ENCODE measurements at places on chromosomes 3 and 15.

GRCh38 chr3:71955240-71956068, 170.5 kb upstream of the PROK2 start:
- DNase-seq = peak; percentile 71

- no peak for DNase-seq
Measured at GRCh38 chr15:74552773-74553441, 11.9 kb downstream of the ARID3B start.

GRCh38 chr3:38374221-38374620, 27.6 kb downstream of the XYLB start:
- DNase-seq = no peak

- DNase-seq = no peak
Measured at GRCh38 chr3:73409138-73409763, 215.5 kb downstream of the PDZRN3 start.

DNA sequence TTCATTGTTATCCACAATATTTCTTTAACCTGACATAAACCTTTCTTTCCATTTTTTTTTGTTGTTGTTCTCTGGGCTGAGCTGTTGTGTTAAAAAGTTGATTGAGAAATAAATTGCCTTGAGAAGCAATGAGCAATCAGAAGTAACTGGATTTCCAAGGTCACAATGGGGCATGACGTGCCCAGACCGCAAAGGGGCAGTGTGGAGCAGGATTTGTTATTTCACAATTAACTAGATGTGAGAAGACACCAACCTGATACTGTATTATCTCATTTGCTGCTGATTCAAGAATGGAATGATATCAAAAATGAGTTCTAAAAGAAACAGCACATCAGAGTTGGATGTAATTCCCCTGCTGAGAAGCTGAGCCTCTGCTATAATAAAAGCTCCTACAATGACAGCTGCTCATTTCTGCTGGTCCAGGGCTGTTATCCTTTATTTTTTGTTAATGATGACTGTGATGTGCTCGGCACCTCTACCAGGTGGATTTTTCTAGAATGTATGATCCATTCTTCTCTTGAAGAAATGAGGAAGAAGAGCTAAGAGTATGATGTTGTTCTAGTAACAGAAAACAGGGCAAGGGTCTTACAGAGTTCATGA, 28.1 kb downstream of the CPNE4 start:
- no peak for DNase-seq

GRCh38 chr3:105367063-105367405, 325 bp downstream of the ALCAM start:
- DNase-seq = no peak

- DNase-seq = no peak
Measured at GRCh38 chr15:71088683-71089082, 26.6 kb upstream of the THSD4 start.

GRCh38 chr3:60073228-60073627, 1023.4 kb upstream of the CFAP20DC start:
- no peak for DNase-seq

DNA sequence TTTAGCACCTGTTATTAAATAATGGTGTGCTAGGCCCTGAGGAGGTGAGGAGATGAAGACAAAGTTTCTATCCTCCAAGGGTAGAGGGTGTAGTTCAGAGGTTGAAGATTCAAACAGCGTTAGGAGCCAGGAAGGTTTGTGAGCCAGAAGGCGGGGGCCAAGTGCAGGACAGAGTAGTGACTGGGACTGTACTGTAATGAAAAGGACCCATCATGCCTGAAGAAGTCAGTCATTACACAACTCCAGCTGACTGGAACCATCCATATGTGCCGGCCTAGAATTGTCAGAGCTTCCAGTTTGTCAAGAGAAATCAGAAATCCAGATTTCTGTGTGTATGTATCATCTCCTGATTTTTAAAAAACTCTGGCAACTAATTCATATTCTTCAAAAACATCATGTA, 54.8 kb downstream of the FILIP1L start:
- DNase-seq = no peak

- DNase-seq = peak; percentile 8
Measured at GRCh38 chr15:48021336-48022086, 99.3 kb upstream of the SLC24A5 start.

DNA sequence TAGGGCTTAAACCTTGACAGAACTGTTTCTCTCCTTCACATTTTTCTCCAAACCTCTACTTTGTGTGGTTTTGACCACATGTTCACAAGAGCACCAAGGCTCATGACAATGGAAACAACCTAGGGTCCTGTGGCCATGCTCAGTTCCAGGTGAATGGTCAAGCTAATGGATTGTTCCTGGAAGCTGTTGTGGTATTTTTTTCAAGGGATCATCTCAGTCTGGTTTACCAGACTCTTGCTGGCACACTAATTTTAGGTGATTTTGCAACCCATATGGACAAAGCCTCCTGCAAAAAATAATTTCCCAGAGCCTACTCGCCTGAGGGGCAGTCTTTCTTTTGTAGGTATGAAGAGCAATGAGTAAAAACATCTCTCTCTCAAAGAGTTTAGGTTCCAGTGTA, 67.2 kb downstream of the LSAMP start:
- DNase-seq = no peak

DNA sequence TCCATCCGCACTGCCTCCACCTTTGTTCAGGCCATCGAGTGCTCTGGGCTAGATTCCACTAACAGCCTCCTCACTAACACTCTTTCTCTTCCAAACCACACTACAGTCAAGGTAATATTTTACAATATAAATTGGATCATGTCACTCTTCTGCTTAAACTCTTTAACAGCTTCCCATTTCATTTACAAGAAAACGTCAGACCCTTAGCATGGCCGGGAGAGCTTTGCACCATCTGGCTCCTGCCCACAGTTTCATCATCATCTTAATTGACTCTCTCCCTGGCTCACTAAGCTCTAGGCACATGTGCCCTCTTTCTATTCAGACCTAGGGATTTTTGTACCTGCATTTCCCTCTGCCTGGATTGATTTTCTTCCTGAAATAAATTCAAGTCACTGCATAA, 354.7 kb downstream of the FGF12 start:
- no peak for DNase-seq

DNA sequence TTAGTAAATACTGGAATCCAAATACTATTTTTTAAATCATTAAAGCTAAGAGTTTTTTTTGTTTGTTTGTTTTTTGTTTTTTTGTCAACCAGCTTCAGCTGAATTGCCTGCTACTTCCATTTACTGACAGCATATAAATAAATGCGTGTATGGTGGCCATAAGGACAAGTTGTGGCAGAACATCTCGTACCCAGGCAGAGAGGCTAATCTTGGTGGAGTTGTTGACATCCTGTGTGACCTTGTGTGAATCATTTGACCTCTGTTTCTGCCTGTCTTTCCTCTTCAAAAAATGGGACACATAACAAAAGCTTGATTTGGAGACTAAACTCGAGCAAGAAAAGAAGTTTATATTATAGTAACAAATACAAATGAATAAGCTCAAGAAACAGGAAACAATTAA, 734.2 kb downstream of the MCTP2 start:
- no peak for DNase-seq

DNA sequence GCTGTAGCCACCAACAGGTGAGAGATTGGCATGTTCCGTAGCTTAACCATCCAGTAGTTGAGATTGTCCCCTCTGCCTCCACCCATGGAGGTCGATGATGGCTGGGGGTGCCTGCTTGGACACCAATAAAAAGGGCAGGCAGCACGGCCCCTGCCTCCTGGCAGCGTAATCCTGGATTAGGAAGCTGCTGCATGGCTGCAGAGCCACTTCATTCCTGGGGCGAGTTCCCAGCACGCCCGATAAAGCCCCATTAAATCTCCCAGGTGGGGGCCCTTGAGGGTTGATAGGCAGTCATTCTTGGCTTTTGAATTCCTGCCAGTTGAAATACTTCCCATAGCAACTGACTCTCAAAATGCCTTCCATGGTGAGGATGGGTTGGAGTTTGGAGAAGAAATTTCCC, 67.8 kb downstream of the PLXNA1 start:
- no peak for DNase-seq

DNA sequence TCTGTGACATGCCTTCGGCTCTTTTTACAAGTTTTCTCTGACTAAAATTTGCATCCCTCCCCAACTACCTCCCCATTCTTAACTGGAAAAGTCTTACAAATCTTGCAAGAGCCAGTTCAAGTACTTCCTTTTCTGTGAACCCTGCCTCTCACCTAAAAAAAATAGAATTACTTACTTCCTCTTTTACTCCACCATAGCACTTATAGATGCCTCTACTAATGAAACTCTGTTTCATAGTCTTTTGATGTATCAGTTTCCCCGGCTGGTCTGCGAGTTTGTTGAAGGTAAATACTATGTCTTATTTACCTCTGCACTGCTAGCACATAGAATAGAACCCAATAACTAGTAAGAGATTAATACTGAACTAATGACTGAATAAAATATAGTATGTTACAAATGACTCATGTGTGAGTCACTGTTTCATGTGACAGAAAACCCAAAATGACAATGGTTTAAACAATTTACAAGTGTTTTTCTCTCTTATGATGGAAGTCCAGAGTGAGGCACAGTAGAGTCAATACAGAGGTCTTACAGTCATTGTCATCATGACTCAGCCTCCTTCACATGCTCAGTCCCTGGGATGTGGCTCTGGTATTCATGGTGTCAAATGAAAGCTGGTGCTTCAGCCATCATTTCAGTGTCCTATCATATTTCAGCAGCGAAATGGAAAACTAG, 393.5 kb downstream of the RSL24D1 start:
- peak; percentile 90 for DNase-seq

GRCh38 chr3:184227481-184227935, 1.9 kb upstream of the VWA5B2 start:
- DNase-seq = no peak

DNA sequence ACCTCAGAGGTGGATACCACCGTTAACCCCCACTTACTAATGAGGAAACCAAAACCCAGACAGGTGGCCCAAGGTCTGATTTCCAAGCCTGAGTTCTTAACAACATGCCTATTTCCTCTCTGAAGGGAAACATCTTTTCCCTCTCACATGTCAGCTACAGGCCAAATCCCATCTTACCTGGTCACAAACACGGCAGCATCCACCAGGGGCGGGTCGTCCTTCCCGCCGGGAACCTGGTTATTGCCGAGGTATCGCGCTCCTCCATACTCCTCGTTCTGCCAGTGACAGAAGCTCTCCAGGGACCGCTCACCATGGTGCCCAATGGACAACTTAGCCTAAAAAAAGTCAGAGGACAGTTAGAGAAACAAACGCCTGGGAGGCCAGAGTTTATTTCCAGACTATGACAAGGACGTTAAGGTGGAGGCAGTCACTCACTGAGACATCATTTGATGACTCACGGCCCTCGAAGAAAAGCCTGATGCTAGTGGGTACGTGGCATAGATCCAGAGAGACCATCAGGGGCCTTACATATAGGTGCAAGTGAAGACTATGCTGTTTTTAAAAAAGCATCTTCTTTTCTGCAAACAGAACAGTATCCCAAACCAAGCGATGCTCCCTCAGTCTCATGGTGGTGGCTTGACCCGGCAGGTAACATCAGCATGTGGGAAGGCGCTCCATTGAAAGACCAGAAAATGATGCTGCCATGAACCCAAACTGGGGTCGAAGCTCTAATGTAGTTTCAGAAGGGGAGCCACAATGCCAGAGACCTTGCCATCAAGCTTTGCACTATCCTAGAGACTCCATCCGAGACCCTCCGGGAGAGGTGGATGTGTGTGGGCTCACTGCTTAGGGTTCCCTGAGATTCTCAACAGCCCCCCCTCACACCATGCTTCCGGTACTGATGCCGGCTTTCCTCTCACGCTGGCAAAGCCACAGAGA, 80.2 kb downstream of the ADAMTS17 start:
- no peak for DNase-seq

DNA sequence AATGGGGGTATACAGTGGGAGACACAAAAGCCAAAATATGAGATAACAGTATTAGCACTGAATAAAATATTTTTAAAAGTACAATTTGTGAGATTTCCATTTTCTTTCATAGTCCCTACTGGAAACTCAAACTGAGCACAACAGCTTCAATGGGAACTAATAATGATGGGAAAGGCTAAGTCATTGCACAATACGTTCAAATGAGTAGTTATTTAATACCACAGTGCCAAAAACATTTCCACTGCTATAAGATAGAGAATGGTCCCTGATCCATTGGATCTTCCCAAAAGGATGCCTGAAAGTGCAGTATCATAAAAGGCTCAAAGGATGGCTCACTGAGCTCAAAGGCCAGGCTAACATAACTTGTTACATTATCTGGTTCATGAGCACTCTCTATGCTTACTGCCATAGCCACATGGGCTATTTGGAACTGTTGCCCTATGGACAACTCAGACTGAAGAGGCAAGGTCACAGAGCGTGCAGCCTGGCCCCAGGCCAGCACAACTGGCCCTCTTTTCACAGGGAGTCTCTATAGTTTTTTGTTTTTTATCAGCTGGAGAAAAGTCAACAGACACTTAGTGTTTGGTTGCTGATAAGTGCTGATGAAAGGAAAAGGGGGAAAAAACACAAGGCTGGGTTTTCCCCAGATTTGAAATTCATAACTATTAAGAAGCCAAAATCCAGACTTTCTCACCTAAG, 54.1 kb upstream of the PPIB start:
- DNase-seq = no peak

- DNase-seq = no peak
Measured at GRCh38 chr3:128992926-128993460, 883 bp downstream of the CFAP92 start.

GRCh38 chr3:138688871-138689299, 80.3 kb downstream of the FAIM start:
- peak; percentile 92 for DNase-seq

DNA sequence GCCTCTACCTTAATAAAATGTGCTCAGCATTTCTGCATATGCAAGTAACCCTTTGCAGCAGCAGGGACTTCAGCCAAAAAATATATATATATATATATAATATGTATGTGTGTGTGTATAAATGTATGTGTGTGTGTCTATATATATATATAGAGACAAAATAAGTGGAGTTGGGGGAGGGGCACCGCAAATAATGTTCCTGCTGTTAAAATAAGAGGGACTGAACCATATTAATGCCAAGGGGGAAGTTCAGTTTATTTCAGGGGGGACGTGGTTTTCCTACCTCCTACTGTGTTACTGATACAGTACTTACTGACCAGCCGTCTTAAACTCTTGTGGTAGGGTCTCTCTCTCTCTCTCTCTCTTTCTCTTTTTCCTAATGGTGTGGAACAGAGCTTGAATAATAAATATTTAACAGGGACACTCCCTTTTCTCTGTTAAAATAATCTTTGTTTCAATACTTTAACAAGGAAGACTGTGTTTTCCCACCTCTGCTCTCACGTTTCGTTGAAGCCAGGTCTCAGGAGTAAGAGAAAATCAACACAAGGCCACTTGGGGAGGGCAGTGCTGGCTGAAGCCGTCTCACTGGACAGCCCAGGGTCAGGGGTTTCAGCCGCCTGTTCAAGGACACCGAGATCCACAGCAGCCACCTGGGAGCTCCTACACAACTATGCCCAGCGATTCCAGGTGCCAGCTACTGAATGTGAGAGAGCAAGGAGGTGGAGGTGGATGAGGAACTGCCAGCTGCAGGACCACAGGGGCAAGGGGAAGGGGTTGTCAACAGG, 42.8 kb upstream of the ADAMTSL3 start:
- no peak for DNase-seq

- no peak for DNase-seq
Measured at GRCh38 chr3:14273901-14274611, 95.4 kb downstream of the LSM3 start.

- no peak for DNase-seq
Measured at GRCh38 chr3:49016414-49017228, 1.8 kb downstream of the DALRD3 start.

Data from Caki2 (cell line).